ENCODE measurements at places on chromosomes 12 and 14. TPM values are rescaled to one million over a fixed set of nuclear protein-coding genes. Genes with fewer than 3 reads are reported as not detected.

SCN8A gene
- 0.37 TPM for total RNA-seq

INHBE gene
- not detected for total RNA-seq

AGAP2 gene
- 7.3 TPM for total RNA-seq

UNC79 gene
- 1.0 TPM for total RNA-seq

LHX5 gene
- not detected for total RNA-seq

KRT1 gene
- 2.4 TPM for total RNA-seq

STXBP6 gene
- total RNA-seq: 21.1 TPM

MMP19 gene
- total RNA-seq: 22.2 TPM

LPAR5 gene
- total RNA-seq: 4.4 TPM

GRCh38 chr12:23758608-23759007 is 190.9 kb downstream of the SOX5 start:
- no peak for DNase-seq
- no peak overlapping the region for H3K27ac ChIP-seq
- H3K4me1 ChIP-seq: peaks cover 4% of the 10 kb centered on the region
- no peak overlapping the region for H3K4me3 ChIP-seq
- H3K36me3 ChIP-seq: no peaks in the 10 kb centered on the region
- H3K27me3 ChIP-seq: no peaks in the 10 kb centered on the region

GRCh38 chr14:49052521-49052920 is 533.7 kb downstream of the RPS29 start:
- no peaks in the 10 kb centered on the region for H3K27me3 ChIP-seq
- H3K27ac ChIP-seq: no peak overlapping the region
- H3K4me3 ChIP-seq: no peak overlapping the region
- H3K36me3 ChIP-seq: no peaks in the 10 kb centered on the region

DNA sequence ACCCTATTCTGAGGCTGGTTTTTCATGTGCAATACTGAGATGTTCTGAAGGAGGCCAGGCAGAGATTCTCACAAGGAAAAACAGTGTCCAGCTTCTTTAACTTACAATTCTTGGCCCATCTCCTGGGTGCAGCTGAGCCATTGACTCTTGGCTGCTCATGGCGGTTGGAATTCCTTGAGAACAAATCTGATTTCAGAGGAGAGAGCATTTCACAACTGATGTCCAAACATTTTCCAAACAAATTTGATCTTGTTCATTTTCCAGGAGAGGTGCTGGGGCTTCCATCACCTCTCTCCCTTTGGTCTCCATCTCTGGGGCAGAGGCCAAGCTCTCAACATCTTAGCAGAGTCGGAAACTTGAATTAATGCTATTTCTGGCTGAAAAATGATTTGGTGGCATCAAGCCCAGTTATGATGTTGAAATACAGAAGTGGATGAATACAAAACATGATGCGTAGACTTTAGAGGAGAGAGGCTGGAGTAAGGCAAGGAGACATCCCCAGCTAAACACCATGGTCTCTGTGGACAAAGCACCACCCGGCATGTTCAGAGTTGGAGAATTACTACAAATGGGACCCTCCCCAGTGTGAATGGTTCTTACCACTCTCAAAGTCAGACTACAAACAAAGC is 593.0 kb downstream of the VRK1 start:
- H3K4me3 ChIP-seq: no peak overlapping the region

DNA sequence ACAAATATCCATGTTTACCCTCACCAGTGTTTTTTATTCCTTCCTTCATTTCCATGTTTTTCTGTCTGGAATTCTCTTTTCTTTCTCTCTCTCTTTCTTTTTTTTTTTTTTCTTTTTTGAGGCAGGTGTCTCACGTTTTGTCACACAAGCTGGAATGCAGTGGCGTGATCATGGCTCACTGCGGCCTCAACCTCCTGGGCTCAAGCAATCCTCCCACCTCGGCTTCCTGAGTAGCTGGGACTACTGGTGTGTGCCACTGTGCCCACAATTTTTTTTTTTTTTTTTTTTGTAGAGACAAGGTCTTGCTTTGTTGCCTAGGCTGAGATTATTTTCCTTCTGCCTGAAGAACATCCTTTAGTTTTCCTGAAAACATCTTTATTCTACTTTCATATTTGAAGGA is 15.0 kb upstream of the AMIGO2 start:
- H3K4me3 ChIP-seq: no peak overlapping the region
- H3K27me3 ChIP-seq: no peaks in the 10 kb centered on the region
- no peaks in the 10 kb centered on the region for H3K36me3 ChIP-seq
- DNase-seq: no peak

GRCh38 chr12:83573671-83574070 is 887.0 kb downstream of the TMTC2 start:
- no peak for DNase-seq
- no peaks in the 10 kb centered on the region for H3K4me1 ChIP-seq
- H3K4me3 ChIP-seq: no peak overlapping the region

DNA sequence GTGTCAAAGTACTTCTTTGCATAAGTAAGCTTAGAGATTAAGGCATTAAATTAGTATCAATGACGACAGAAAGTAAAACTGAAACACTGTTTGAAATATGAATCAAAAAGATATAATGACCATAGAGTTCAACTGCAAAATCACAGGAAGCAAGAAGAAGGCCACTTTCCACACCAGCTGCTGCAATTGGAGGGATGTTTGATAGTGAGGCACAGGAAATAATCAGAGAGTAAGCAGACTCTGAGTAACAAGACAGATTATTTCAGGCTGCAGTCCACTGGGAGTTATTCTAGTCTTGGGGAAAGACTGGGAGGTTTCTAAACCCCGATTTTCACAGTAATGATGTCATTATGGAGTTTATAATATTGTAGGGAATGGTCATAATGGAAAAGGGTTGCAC is 12.9 kb downstream of the MDGA2 start:
- no peak for DNase-seq

DNA sequence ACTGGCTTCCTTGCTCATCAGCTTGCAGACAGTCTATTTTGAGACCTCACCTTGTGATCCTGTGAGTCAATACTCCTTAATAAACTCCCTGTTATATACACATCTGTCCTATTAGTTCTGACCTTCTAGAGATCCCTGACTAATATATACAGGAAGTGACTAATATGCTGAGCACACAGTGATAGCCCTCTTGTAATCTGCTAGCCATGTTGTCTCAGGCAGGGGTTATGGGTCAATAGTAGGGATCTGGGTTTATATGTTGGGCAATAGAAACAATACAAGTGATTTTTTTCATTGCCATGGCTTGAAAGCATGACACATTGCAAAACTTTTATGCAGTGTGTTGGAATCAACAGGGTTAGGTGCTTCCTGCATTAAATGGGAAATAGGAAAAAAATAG is 562.2 kb downstream of the GALC start:
- no peaks in the 10 kb centered on the region for H3K27me3 ChIP-seq
- no peaks in the 10 kb centered on the region for H3K36me3 ChIP-seq
- no peak overlapping the region for H3K27ac ChIP-seq
- no peak for DNase-seq
- H3K4me1 ChIP-seq: no peaks in the 10 kb centered on the region
- no peak overlapping the region for H3K4me3 ChIP-seq

DNA sequence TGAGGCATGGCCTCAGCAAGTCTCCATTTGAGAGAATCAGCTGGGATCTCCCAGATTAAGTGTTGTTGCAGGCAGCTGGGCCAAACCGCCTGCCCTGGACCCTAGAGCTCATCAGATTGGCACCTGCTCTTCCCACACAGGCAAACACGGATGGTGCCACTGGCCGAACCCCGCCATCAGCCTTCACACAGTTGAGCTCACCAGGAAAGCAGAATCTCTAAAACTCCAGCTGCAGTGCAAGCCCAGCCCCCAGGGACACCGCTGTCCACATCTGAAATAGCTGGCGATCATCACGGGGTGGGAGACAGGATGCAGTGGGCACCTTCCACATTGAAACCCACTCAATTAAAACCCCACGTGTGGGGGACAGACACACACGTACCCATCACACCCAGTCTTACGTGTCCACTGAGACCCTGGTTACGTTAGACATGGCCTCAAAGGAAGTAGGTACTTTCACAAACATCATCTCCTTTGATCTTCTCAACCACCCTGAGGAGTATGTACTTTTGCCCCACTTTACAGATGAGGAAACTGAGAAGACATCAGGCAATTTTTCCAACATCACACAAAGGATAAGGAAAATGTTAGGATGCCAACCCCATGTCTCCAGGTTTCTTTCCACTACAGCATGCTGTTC is 88.8 kb downstream of the SINHCAF start:
- no peak overlapping the region for H3K4me3 ChIP-seq
- no peak overlapping the region for H3K27ac ChIP-seq
- no peaks in the 10 kb centered on the region for H3K36me3 ChIP-seq
- H3K27me3 ChIP-seq: no peaks in the 10 kb centered on the region
- no peak for DNase-seq
- H3K4me1 ChIP-seq: peaks cover 3% of the 10 kb centered on the region

GRCh38 chr14:64825509-64825908 is 54.2 kb downstream of the SPTB start:
- no peaks in the 10 kb centered on the region for H3K4me1 ChIP-seq
- no peaks in the 10 kb centered on the region for H3K27me3 ChIP-seq
- DNase-seq: no peak

GRCh38 chr12:9792961-9793617 is 32.4 kb upstream of the CD69 start:
- no peak for DNase-seq
- H3K27ac ChIP-seq: no peak overlapping the region
- peaks cover 8% of the 10 kb centered on the region for H3K4me1 ChIP-seq
- H3K27me3 ChIP-seq: no peaks in the 10 kb centered on the region
- H3K4me3 ChIP-seq: no peak overlapping the region
- H3K36me3 ChIP-seq: no peaks in the 10 kb centered on the region

- no peaks in the 10 kb centered on the region for H3K27me3 ChIP-seq
- peaks cover 2% of the 10 kb centered on the region for H3K4me1 ChIP-seq
- no peak overlapping the region for H3K4me3 ChIP-seq
- no peak overlapping the region for H3K27ac ChIP-seq
- H3K36me3 ChIP-seq: no peaks in the 10 kb centered on the region
- DNase-seq: no peak
Observed at GRCh38 chr12:51941604-51942003, 9.9 kb upstream of the ACVR1B start.

GRCh38 chr14:37637341-37637740 is 41.9 kb downstream of the TTC6 start:
- no peaks in the 10 kb centered on the region for H3K27me3 ChIP-seq
- no peak overlapping the region for H3K4me3 ChIP-seq
- no peak overlapping the region for H3K27ac ChIP-seq
- DNase-seq: no peak
- H3K36me3 ChIP-seq: no peaks in the 10 kb centered on the region

- no peaks in the 10 kb centered on the region for H3K36me3 ChIP-seq
- H3K27ac ChIP-seq: no peak overlapping the region
- H3K27me3 ChIP-seq: no peaks in the 10 kb centered on the region
- no peaks in the 10 kb centered on the region for H3K4me1 ChIP-seq
Observed at GRCh38 chr12:78680596-78680995, 184.0 kb upstream of the SYT1 start.

DNA sequence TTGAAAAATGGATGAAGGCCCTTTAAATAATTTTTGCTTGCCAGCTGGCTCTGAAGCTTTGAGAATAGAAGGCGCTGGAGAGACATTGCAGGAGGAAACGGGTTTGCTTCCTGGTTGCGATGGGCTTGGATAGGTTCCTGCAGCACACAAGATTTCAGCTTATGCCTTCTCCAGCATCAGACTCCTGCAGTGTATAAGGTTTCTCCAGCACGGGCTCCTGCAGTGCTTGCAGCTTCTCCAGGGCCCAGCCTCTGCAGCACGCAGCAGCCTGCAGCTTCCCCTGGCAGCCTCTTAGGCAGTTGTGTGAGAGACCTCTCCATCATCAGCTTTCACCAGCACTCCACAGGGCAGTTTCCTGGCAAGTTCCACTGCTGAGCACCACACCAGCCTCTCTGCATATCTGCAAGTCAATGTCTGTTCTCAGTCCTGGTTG is 78.7 kb upstream of the ZDHHC17 start:
- no peaks in the 10 kb centered on the region for H3K36me3 ChIP-seq
- H3K4me1 ChIP-seq: peaks cover 7% of the 10 kb centered on the region
- no peak overlapping the region for H3K27ac ChIP-seq
- H3K4me3 ChIP-seq: no peak overlapping the region

- no peak overlapping the region for H3K4me3 ChIP-seq
- no peak for DNase-seq
- H3K27ac ChIP-seq: no peak overlapping the region
- peaks cover 5% of the 10 kb centered on the region for H3K4me1 ChIP-seq
Observed at GRCh38 chr12:12925388-12925787, 26.6 kb downstream of the GPRC5D start.

DNA sequence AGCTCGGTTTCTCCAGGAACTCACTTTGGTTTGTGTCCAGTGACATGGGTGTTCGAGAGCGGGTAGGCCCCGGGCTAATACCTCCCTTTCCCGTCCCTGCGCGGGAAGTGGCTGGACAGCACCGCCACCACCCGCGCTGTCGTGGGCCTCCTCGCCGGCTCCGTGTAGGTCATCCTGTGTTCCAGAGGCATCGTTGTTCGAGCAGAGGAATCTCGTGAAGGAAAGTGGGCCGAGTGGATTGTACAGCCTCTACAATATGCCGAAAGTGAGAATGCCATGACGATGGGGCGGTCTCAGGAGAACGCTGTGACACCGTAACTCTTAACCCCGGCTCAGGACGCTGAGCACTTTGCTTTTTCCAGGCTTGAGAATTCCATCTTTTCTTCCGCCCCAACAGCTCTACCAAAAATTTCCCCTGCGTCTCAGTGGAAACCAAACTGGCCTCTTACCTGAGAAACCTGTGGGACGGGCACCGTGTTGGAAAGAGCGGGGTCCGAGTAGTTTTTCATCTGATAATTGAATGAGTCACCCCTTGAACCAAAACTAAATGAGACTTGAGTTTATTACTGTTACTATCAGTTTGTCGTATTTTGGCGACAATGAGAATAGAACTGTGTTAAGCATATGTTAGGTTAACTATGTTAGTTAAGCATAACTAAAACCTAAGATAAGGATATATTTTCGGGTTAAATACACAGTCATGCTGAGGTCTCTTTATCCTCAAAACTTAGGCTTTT is 510 bp downstream of the EIF2S1 start:
- H3K27me3 ChIP-seq: no peaks in the 10 kb centered on the region
- peak overlapping the region; percentile 90 for H3K4me3 ChIP-seq
- no peak for DNase-seq
- peaks cover 4% of the 10 kb centered on the region for H3K36me3 ChIP-seq
- H3K27ac ChIP-seq: peak overlapping the region; percentile 94

GRCh38 chr12:80269803-80270552 is 170.6 kb downstream of the OTOGL start:
- H3K4me3 ChIP-seq: no peak overlapping the region
- H3K4me1 ChIP-seq: no peaks in the 10 kb centered on the region
- H3K27ac ChIP-seq: no peak overlapping the region
- H3K27me3 ChIP-seq: no peaks in the 10 kb centered on the region

- DNase-seq: no peak
- H3K36me3 ChIP-seq: no peaks in the 10 kb centered on the region
- H3K27ac ChIP-seq: no peak overlapping the region
- H3K27me3 ChIP-seq: no peaks in the 10 kb centered on the region
Observed at GRCh38 chr12:29499235-29499634, 1.7 kb upstream of the OVCH1 start.

GRCh38 chr12:28265435-28266042 is 75.3 kb downstream of the CCDC91 start:
- no peaks in the 10 kb centered on the region for H3K4me1 ChIP-seq
- H3K27ac ChIP-seq: no peak overlapping the region
- DNase-seq: no peak
- H3K36me3 ChIP-seq: no peaks in the 10 kb centered on the region
- H3K4me3 ChIP-seq: no peak overlapping the region
- H3K27me3 ChIP-seq: no peaks in the 10 kb centered on the region
